Neural crest cell (in vitro differentiated cells): ENCODE measurements at places on chromosomes 12 and 14. TPM values are rescaled to one million over a fixed set of nuclear protein-coding genes. Genes with fewer than 3 reads are reported as not detected.

DNA sequence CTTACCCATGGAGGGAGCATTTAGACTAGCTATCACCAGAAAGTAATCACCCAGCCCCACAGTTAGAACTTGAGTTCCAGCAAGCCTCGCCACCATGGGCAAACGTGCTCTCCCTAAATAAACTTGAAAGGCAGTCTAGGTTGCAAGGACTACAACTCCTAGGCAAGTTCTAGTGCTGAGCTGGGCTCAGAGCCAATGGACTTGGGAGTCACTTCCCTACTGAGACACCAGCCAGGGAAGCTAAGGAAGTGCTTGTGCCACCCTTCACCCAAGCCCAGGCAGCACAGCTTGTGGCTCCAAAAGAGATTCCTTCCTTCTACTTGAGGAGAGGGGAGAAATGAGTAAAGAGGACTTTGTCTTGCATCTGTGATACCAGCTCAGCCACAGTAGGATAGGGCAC lies 57.9 kb downstream of the SLCO1A2 start:
- no peak overlapping the region for H3K4me3 ChIP-seq
- no peak for DNase-seq
- H3K4me1 ChIP-seq, result no peaks in the 10 kb centered on the region

DNA sequence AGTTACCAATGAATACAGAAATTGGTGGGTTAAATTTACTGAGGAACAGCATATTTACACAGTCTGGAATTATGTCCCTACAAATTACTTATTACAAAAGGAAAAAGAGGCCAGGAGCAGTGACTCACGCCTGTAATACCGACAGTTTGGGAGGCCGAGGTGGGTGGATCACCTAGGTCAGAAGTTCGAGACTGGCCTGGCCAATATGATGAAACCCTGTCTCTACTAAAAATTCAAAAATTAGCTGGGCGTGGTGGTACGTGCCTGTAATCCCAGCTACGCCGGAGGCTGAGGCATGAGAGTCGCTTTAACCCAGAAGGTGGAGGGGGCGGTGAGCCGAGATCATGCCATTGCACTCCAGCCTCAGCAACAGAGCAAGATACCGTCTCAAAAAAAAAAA lies 52.6 kb downstream of the HECTD1 start:
- H3K4me1 ChIP-seq, result no peaks in the 10 kb centered on the region
- H3K27ac ChIP-seq, result no peak overlapping the region
- H3K4me3 ChIP-seq, result no peak overlapping the region
- DNase-seq, result no peak
- no peaks in the 10 kb centered on the region for H3K27me3 ChIP-seq
- H3K36me3 ChIP-seq, result peaks cover 13% of the 10 kb centered on the region

DNA sequence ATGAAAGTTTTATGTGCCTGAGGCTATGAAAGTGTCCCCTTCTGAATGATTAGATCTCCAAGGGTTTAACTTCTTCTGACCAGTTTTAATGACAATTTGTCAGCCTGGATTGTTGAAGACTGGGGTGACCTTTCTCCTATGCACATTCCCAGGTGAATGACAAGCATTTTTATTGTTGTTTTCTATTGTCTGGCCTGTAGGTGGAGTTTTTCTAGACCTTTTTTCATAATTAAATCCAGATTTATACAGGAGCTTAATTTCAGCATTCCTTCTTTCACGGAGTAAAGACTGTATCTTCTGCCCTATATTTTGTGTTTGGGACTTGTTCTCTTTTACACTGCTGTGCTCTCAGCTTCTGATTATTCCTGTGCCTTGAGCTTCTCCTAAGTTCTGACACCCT lies 125.0 kb upstream of the FAR2 start:
- no peaks in the 10 kb centered on the region for H3K27me3 ChIP-seq
- no peak overlapping the region for H3K27ac ChIP-seq
- H3K4me3 ChIP-seq, result no peak overlapping the region
- H3K36me3 ChIP-seq, result no peaks in the 10 kb centered on the region
- DNase-seq, result no peak
- no peaks in the 10 kb centered on the region for H3K4me1 ChIP-seq

DNA sequence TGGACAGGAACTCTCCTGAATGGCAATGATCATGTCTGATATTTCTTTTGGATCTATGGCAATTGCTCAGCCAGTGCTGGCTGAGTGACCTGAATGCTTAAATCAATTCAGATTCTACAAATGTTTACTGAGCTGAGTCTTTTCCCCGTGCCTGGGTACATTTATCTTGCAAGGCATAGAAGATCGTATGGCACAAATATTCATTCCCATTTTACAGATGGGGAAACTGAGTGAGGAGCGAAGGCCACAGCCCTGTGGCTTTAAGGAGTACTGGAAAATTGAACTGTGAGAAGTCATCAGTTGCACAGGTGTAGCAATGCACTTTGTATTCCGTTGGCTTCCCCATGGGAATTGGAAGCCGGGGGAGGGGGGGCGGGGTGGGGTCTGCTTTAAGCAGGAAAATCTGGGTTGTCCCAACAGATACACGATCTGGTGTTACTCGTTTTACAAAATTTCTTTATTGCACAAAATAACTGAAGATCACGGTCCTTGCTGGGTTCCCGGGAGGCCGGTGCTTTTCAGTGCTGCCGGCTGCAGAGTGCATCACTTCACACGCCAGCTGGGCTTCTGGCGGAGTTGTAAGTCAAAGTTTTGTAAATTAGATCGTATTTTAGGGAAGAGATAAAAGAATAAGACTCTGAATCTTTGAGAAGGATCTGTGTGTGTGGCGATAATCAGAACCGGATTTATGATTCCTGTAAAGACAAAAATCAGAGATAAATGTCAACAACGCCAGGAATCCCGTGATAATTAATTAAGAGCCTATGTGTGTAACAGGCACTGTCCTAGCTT lies 75.0 kb upstream of the MAP1LC3B2 start:
- H3K27ac ChIP-seq, result no peak overlapping the region
- H3K36me3 ChIP-seq, result no peaks in the 10 kb centered on the region
- H3K4me3 ChIP-seq, result no peak overlapping the region

DNA sequence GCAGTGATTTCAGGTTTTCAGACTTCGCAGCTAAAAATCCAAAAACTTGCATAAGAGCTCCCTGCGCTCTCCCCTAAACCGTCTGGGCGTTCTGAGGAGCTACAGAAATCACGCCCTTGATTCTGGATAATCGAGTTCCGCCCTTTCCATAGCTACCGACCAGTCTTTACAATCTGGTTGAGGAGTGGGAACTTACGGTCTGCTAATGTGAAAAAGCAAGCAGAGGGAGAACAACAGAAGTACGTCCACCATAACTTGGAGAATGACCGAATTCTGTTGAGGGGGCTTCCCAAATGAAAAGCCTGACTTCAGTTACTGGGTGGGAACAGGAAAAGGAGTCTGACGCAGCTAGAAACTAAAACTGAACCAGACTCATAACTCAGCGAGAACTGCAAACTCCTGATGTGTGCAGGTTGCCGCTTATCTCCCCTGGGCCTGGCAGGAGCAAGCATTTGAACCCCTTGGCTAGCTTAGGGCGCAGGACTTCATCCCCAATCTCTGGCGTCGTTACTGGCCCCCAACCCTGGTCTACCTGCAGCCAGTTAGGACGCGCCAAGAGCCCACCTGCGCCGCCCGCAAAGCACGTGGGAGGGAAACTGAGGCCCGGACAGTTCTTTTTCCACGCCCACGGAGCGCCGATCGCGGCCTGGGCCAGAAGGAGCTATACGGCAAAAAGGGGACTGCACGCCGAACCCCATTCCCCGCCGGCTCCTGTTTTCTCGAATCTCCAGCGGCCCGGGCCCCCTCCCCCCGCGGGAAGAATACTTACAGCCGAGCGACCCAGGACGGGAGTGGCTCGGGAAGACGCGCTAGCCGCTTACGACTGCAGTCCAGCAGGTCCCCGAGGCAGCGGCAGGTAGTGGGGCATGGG lies 838 bp downstream of the LRIG3 start:
- H3K27ac ChIP-seq, result peak overlapping the region; percentile 87
- no peak for DNase-seq
- H3K27me3 ChIP-seq, result no peaks in the 10 kb centered on the region
- H3K4me1 ChIP-seq, result peaks cover 52% of the 10 kb centered on the region
- no peaks in the 10 kb centered on the region for H3K36me3 ChIP-seq
- H3K4me3 ChIP-seq, result peak overlapping the region; percentile 87

GRCh38 chr12:28033538-28033915 lies 61.0 kb upstream of the PTHLH start:
- no peaks in the 10 kb centered on the region for H3K36me3 ChIP-seq
- no peaks in the 10 kb centered on the region for H3K27me3 ChIP-seq
- H3K27ac ChIP-seq, result no peak overlapping the region
- DNase-seq, result no peak
- no peak overlapping the region for H3K4me3 ChIP-seq

- H3K4me1 ChIP-seq, result no peaks in the 10 kb centered on the region
- no peak overlapping the region for H3K27ac ChIP-seq
- H3K36me3 ChIP-seq, result peaks cover 20% of the 10 kb centered on the region
- H3K27me3 ChIP-seq, result no peaks in the 10 kb centered on the region
- no peak overlapping the region for H3K4me3 ChIP-seq
Observed at GRCh38 chr12:26896913-26897312, 40.9 kb downstream of the INTS13 start.

- no peak overlapping the region for H3K27ac ChIP-seq
- no peak for DNase-seq
- H3K36me3 ChIP-seq, result no peaks in the 10 kb centered on the region
- peaks cover 29% of the 10 kb centered on the region for H3K4me1 ChIP-seq
- peaks cover 55% of the 10 kb centered on the region for H3K27me3 ChIP-seq
- H3K4me3 ChIP-seq, result peak overlapping the region; percentile 81
Observed at GRCh38 chr14:64983439-64984310, 3.0 kb upstream of the FNTB start.

DNA sequence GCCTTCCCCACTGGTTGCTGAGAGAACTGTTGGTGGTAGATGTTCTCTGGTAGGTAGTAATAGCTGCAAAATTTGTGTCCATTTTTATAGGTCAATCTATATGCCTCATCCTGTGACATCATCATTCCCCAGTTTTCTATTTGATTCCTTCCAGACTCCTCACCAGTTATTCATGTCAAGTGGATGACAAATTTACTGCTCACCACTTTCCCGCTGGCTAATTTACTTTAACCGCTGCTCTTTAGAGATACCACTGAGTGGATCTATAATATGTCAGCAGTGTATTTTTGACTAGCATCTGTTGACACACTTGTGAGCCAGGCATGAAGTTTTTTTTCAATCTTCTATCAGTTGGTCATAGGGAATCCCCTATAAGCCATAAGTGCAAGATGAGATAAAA lies 24.6 kb downstream of the GPR65 start:
- DNase-seq, result no peak
- H3K4me3 ChIP-seq, result no peak overlapping the region
- no peaks in the 10 kb centered on the region for H3K36me3 ChIP-seq

DNA sequence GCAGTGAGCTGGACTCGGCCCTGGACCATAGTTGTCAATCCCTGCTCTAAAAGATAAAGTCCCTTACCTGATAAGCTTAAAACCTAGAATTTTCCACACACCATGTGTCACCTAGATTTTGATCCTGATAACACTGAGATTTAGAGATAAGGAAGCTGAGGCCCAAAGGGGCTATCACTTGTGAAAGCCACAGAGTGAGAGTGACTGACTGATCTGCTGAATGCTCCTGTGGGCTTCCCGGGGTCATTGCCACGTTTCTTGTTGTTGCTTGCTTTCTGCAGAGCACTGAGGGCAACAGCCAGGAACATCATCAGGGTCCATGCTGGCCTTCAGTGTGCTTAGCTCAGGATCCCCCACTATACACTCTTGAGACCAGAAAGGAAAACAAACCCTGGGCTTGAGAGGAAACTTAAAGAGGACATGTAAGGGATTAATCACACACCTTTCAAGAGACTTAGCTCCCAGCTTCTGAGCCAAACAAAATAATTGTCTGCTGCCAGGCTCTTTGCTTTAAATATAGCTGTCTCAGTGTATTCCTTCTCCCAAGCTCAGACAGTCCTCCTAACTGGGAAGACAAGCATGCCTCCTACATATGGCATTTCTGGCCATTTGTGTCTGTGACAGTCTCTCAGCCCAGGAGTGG lies 82.6 kb upstream of the ARHGAP5 start:
- no peak overlapping the region for H3K4me3 ChIP-seq
- peaks cover 62% of the 10 kb centered on the region for H3K4me1 ChIP-seq
- H3K27ac ChIP-seq, result peak overlapping the region; percentile 89

DNA sequence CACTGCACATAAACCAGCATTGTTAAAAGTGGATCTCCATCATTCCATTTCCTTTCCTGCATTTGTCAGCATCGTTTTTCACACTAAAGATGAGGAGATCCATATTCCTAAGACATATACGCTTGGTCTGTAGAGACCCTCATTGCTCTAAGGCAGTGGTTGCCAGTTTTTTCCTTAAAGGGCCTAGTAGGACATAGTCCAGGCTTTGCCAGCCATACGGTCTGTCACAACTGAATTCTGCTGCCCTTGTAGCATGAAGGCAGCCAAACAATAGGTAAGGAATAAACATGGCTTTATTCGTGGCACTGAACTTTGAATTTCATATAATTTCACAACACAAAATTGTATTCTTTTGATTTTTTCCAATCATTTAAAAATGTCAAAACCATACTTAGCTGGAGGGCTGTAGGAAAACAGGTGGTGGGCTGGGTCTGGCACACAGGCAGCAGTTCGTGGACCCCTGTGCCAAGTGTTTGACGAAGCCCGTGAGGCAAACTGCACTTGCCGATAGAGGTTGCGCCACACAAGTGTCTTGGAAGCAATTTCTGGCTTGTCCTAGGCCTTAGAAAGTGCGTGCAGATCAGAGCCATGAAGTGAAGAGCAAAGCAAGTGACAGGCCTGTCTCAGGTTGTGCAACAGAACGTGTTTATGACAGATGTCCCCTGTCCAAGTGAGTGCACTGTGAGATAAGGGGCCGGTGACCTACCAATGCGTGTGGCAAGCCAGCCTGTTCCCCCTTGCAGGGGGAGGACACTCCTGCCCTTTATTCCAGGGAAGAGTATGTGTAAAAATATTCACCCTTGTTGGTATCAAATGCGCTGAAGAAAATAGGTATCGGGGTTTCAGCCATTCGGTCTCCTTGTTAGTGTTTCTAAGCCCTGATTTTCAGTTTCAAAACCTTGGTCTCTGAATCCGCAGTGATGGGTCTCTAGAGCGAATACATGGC lies 916 bp upstream of the CHPT1 start:
- peak overlapping the region; percentile 92 for H3K4me3 ChIP-seq
- H3K27ac ChIP-seq, result peak overlapping the region; percentile 94
- no peaks in the 10 kb centered on the region for H3K36me3 ChIP-seq

DNA sequence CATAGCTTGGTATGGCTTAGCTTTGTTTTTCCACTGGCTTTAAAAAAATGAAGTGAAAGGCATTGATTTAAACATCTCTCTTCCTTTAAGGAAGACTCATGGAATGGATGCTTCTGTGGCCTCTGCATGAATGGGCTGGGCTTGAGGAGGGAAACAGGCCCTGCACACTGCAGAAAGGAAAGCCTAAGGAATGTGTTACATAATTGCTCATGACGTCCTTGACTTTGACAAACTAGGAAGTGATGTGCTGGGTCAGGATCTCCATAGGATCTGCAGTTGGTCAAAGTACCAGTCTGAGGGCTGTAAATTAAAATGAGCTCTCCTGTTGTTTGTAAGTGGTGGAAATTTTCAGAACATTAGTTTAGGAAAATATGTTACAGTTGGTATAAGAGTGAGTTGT lies 12.7 kb downstream of the SAMD4A start:
- no peak overlapping the region for H3K27ac ChIP-seq
- no peaks in the 10 kb centered on the region for H3K27me3 ChIP-seq
- H3K4me1 ChIP-seq, result peaks cover 21% of the 10 kb centered on the region
- H3K4me3 ChIP-seq, result no peak overlapping the region
- peaks cover 3% of the 10 kb centered on the region for H3K36me3 ChIP-seq

The RNASE7 gene
- total RNA-seq, result not detected in 2 replicates

The PLA2G1B gene
- total RNA-seq, result not detected in 2 replicates

The ACTR10 gene
- 55.7 and 57.0 TPM in 2 replicates for total RNA-seq

The KCNH3 gene
- 0.16 and 0.34 TPM in 2 replicates for total RNA-seq

The SLC39A5 gene
- 0.65 and 1.0 TPM in 2 replicates for total RNA-seq

The AGAP2 gene
- 3.9 and 4.1 TPM in 2 replicates for total RNA-seq

The ARHGEF40 gene
- total RNA-seq, result 72.7 and 73.8 TPM in 2 replicates
